Tibial nerve (tissue), 4 donors: ENCODE measurements at places on chromosomes 6 and 20. TPM values are rescaled to one million over a fixed set of nuclear protein-coding genes. Genes with fewer than 3 reads are reported as not detected.

The DUSP15 gene
- total RNA-seq = 31.8 TPM

DNA sequence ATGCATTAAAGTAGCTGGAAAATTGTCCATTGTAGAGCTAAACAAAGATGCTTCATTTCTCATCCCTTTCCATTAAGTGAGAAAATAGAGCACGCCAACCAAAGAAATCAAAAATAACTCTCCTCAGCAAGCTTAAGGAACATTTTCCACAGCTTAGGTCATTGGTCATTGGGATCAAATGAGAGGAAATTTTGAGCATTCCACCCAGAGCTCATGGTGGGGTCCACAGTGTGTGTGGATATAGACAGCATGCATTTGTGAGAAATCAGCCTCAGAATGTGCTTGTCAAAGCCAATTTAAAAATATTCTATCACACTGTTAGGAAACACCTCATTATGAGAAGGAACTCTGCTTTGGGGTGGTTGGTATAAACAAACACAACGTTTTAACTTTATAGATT lies 97.2 kb downstream of the HDGFL1 start:
- DNase-seq = no peak

DNA sequence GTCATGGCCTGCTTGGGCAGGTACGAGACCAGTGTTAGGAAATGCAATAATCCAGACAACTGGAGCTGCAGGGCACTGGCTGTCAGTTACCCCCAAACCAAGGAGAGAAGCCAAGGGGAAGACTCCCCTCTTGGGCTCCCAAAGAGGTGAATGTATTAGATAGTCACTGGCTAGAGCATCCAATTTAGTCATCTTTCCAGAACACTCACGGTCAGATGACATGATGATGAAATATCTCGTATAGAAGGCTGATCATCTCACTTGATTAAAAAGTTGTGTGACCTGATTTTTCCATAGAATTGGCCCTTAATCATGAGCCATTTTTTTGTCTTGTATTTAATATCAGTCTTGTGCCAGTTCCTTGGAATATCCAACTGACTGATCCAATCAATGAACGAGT lies 40.7 kb downstream of the SLC22A3 start:
- DNase-seq = no peak

DNA sequence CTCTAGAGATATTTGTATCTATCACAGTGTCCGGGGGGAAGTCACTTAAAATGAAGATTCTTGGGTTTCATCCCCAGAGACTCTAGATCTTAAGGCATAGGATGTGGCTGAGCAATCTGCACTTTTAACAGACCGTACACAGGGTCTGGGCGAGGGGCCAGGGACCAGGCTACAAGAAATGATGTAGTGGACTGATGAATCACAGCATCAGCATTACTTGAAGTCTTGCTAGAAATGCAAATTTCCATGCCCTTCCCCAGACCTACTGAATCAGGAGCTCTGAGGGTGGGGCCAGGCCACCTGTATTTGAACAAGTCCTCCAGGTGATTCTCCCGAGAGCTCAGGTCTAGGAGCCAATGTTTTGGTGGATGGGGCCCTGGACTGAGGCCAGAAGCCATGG lies 168.4 kb downstream of the DOK5 start:
- DNase-seq = no peak

GRCh38 chr20:35912881-35913280 lies 41.4 kb downstream of the SCAND1 start:
- no peak for DNase-seq

The CEP162 gene
- 20.9 TPM for total RNA-seq

The OXT gene
- total RNA-seq = not detected

DNA sequence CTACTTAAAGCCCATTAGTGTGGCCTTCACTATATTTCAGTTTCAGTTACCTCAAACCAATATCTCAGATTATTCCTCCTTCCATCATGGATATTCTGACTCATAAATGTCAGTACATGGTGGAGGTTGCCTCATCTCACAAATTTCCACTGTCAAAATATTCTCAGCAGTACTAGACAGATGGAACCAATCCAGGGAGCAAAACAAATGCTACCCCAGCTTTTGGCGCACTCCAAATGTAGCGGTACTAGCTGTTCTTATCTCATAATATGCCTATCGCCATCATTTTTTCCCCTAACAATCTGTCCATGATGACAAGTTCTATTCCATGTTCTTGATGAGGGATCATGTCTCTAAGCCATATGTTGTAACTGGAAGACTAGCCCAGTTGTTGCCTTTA lies 1026.1 kb downstream of the KIF16B start:
- no peak for DNase-seq

DNA sequence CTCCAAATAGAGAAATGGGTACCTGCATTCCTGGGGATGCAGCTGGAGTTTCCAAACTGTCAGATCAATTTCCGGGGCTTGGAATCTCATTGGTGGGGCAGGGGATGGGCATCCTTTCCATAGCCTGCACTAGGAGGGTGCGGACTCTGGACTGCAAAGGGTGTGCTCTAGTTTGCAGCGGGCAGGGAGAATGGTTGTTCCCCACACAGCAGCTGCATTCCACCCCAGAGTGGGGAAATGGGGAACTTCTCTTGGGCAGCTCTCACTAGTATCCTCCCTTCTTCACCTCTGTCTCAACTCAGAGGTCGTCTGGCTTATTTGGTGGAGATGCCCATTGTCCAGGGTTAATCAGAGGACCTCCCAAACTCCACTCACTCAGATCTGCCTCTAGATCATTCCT lies 34.5 kb upstream of the CDKN1A start:
- DNase-seq = no peak

DNA sequence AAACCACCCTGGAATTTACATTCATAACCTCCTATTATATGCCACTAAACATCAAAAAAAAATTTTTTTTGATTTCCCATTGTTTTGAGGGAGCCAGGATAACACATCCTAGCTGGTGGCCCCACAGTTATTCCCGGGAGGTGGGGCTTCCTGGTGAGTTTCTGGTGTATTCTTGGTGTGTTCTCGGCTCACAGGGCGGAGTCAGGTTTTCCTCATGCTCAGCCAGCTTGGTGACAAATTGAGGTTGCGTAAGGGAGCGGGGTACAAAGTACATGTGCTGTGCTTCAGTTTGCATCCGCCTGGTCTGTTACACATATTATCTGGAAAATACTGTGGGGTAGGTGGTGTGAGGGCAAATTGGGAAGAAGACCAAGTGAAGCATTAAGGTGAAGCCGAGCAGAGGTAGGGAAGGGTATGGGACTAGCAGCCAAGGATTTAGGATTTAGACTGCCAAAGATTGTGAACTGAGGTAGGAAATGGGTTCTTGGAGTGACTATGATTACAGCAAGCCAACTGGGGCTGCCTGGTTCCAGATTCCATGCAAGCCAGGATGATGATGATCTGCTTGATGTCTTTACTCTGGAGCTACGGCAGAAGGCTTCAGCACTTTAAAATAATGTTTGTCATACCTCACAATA lies 46.2 kb upstream of the EEF1A1 start:
- peak; percentile 67 for DNase-seq

DNA sequence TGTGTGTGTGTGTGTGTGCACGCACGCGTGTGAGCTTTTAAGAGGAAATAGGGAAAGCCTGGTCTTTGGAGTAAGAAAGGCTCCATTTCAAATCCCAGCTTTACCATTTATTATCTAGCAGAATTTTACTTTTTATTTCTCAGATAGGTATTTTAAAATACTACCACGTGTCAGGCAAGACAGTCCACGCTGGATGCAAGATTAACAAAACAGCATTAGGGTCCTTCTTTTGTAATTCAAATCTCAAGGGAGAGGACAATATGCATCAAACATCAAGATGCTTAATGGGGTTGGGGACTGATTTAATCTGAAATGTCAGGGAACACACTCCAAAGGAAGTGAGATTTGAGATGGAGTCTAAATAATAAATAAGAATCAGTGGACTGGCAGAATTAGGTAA lies 768.8 kb downstream of the PHF3 start:
- DNase-seq = no peak

The BMP5 gene
- 1.5 TPM for total RNA-seq

DNA sequence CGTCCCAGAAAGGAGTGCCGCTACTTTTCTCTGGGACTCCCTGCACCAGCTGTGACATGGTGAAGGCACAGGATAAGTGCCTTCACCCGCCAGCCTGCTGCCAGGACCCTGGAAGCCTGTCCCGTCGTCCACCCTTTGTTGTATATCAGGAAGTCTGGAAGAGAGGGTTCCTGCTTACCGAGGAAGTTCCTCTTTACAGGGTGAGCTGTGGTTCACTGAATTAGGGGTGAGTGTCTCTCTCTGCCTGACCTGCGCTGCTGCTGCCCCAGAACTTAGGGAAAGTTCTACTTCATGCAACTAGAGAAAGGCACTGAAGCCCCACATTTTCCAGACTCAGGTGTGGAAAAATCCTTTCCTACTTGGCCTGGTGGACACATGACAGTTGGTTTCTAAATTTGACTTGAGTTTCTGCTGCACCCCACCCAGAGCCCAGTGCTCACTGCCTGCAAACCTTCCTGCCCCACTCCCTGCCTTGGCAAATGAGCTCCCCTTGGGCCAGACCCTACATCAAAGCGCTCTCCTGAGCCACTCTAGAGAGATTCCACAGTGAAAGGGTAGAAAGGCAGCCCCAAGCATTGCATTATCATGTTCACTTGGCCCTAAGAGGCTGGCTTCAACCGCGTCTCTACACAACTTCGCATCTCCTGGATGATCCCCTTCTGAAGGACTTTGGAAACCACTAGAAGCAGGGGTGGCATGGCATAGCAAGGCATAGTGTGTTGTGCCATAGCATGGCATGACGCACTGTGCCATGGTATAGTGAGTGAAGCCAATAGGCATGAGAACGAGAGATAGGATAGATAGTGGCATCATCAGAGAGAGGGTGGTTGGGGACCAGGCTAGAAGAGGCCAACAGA lies 215.8 kb upstream of the CDYL start:
- DNase-seq = no peak

- DNase-seq = no peak
Observed at GRCh38 chr6:70857387-70858077, 99.3 kb downstream of the B3GAT2 start.

GRCh38 chr6:154615483-154616025 lies 105.1 kb upstream of the CNKSR3 start:
- DNase-seq = peak; percentile 36

- no peak for DNase-seq
Observed at GRCh38 chr20:34312024-34312460, 8.9 kb upstream of the AHCY start.

DNA sequence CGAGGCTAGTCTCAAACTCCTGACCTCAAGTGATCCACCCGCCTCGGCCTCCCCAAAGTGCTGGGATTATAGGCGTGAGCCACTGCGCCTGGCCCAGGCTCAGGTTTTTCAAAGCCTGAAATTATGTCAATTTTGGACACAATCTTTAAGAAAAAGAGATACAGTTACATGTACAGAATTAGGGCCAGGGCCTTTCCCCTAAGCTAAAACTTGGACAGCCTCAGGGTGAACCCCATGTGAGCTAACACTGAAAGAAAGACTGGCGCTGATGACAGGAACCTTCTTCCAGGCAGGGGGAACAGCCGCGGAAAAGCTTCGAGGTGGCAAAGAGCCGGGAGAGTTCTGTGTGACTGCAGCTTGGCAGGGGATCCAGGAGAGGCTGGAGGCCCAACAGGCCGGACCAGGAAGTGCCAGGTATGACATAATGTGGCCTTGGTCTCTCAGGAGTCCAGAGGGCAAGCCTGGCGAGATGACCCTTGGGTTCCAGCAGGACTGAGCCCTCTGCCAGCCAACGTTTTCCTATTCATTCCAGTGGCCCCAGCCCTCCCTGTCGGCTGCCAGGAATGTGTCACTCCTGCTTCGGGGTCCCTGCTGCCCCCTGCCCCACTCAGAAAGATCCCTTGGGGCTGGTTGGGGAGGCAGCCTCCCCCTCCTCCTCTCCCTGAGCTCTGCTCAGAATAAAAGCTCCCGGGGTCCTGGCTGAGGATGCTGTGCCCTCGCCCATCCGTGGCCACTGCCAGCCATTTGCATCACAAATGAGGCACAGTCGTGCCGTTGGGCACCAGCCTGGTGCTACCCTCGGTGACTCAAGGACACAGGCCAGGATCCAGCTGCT lies 37.3 kb downstream of the RBM38 start:
- DNase-seq = no peak

GRCh38 chr6:155377061-155377460 lies 62.8 kb upstream of the TFB1M start:
- DNase-seq = no peak

GRCh38 chr20:32968478-32969241 lies 35.6 kb downstream of the SUN5 start:
- no peak for DNase-seq

The CDH26 gene
- 4.8 TPM for total RNA-seq

GRCh38 chr6:167691533-167692312 lies 135.0 kb upstream of the AFDN start:
- DNase-seq = no peak

- no peak for DNase-seq
Observed at GRCh38 chr20:46407671-46407996, 1.2 kb upstream of the ELMO2 start.

GRCh38 chr20:39259010-39259803 lies 297.1 kb downstream of the DHX35 start:
- DNase-seq = no peak

- no peak for DNase-seq
Observed at GRCh38 chr6:34529665-34530327, 26.3 kb downstream of the SPDEF start.

The RBBP8NL gene
- total RNA-seq = not detected

GRCh38 chr6:135234492-135234780 lies 53.3 kb downstream of the MYB start:
- no peak for DNase-seq

DNA sequence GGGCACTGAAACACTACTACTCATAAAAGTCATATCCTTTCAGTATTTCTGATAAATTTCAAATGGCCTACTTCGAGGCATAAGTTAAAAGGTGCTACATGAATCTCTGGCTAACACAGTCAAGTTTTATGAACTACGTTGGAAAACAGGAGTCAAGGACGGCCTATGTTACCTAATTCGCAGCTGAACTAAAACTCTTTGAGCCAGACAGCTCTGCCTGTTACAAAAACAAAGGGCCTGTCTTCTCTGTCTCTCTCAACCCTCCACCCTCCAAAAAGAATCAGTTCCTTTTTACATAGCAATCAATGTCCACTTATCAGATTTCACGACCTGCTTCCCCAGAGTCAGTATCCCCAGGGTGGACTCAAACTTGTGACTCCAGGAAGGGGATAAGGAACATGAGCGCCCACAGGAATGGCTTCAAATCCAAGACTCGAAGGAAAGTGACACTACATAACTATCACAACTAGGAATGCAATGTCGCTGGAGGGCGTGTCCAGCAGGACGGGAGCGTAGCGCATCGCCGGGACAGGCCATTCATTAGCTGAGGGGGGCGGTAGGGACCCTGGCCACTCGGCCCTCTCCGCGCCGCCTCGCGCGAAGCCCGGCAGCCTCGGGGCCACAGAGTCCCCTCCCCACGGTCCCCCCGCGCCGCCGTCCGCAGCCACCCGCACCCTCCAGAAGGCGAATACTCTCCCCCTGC lies 591 bp downstream of the IBTK start:
- no peak for DNase-seq

DNA sequence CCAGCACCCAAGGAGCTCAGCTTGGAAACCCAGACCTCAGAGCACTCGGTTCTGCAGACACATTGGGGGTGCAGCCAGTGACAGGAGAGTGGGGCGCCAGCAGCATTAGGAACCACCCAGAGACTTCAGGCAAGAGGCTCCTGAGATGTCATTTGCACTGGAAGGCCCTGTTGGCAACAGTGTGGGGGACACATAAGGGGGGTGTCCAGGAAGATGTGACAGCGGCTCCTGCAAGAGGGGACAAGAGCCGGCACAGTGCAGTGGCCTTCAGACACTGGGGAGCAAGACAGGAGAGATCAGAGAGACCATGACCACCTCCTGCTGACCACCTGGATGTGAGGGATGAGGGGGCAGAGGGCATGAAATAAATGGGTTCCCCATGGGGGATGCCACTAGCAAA lies 207.1 kb upstream of the SNX9 start:
- DNase-seq = no peak

The TRIM40 gene
- not detected for total RNA-seq
